NCI-H524 (cell line): ENCODE measurements at places on chromosomes 2 and 18.
A peak's percentile ranks its signal among the peaks of the same experiment; 100 is the strongest.

DNA sequence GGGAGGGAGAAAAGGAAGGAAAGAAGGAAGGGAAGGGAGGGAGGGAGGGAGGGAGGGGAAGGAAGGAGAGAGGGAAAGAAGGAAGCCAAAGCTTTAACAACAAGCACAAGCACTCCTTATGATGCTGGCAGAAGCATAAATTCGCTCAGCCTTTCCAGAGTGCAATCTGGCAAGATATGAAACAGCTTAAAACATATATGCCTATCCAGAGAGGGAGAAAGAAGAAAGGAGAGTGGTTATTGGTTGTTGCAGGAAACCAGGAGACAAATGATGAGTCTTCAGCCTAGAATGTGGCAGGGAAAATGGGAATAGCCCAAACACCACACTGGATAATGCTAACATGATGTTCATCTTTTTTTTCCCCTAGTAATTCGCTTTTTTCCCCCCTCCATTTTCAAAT, 64.0 kb downstream of the STPG4 start:
- no peak for DNase-seq

DNA sequence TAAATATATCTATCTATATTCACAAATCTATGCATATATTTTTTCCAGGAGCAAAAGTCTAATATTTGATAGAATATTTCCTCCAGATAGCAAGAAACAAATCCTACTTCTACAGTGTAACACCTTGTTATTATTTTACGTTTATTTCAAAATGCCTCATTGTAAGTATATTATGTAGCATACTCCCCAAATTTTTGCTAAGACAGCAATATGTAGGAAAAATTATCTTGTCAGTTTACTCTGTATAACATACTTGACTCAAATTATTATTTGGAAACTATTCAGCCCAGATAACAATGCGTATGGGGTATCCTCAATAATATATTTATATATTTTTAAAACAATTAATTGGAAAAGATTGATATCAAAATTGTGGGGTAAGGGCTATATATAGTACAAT, 313.2 kb downstream of the NR4A2 start:
- DNase-seq, result no peak

DNA sequence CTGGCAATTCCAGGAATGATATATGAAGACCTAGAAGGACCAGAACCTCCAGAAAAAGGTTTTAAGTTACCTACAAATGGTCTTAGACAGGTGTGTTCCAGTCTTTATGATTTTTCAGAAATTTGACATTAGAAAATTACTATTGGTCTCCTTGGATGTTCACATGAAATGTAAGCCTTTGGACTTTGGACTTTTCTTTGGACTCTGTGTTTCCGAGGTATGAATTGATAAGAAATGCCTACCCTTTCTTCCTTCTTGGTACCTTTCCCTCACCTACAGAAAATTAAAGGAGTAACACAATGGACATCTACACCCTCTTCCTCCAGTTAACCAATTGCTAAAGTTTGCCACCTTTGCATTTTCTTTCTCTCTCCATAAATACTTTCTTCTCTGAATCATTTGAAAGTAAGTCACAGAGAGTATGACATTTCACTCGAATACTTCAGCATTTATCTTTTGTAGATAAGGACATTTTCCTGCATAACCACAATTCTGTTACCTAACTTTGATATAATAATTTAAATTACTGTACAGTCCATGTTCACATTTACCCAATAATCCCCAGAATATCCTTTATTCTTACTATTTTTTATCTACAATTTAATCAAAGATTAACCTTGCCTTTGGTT, 26.2 kb downstream of the CEP192 start:
- no peak for DNase-seq

GRCh38 chr18:26397019-26397418, 151.3 kb downstream of the KCTD1 start:
- no peak for DNase-seq

GRCh38 chr18:30142248-30142647, 900.3 kb downstream of the DSC3 start:
- DNase-seq, result no peak

GRCh38 chr2:44168681-44169154, at the start of gene PPM1B:
TSS of gene PPM1B (plus strand) at chr2:44168875. CDS start at chr2:44201200, 32,325 bp downstream.
- DNase-seq, result no peak

DNA sequence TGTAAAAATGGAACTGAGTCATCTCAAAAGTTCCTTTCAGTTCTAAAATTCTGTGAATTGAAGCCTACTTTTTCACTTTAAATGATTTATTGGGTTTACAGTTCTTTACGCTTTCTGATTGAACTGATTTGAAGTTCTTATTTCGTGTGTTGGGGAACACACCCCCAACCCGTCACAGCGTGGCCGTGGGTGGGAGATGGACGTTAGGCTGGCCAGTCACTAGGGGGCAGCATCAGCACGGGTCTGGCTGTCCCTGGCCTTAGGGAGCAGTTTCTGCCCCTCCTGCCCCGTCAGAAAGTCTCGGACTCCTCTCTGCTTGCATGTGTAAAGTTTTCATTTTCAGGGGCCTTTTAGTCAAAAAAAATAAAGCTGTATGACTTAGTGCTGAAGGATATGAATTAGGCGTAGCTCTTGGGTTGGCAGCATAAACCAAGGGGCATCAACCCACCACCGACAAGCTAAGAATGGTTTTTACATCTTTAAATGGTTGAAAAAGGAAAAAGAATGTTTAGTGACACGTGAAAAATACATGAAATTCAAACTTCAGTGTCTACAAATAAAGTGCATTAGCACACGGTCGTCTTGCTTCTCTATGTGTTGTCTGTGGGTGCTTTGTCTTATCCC, 63.4 kb downstream of the ZCCHC2 start:
- peak; percentile 57 for DNase-seq

DNA sequence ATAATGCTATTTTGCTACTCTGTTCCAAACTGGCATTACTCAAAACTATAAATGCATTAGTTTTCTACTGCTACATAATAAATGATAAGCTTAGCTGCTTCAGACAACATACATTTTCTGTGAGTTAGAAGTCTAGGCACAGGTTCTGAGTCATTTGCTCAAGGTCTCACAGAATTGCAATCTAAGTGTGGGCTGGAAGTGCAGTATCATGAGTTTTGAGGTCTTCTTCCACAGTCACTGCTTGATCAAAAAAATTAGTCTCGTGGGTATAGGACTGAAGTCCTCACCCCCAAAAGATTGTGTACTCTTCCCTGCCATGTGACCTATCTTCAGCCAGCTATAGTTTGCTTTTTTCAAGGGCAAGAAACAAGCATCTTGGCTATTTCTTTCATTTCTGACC, 676.9 kb downstream of the ADCYAP1 start:
- DNase-seq, result no peak

DNA sequence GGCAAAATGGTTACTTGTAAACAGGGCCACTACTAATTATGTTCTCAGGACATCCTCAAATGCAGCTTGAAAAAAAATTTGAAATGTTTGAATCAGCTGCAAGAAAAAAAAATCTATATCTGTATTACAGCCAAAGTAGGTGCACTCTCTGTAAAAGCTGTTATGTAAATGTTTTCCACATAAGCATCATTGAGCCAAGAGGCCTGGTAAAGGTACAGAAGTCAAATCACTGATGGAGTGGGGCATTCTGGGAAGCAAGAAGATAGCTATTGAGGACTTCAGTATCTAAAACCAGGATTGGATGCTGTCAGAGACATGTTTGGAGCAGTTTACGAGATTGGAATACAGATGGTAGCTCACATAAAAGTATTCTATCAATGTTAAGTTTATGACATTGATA, 80.3 kb downstream of the MAPRE2 start:
- no peak for DNase-seq

- DNase-seq, result no peak
Measured at GRCh38 chr2:120262761-120263428, 10.2 kb downstream of the RALB start.

DNA sequence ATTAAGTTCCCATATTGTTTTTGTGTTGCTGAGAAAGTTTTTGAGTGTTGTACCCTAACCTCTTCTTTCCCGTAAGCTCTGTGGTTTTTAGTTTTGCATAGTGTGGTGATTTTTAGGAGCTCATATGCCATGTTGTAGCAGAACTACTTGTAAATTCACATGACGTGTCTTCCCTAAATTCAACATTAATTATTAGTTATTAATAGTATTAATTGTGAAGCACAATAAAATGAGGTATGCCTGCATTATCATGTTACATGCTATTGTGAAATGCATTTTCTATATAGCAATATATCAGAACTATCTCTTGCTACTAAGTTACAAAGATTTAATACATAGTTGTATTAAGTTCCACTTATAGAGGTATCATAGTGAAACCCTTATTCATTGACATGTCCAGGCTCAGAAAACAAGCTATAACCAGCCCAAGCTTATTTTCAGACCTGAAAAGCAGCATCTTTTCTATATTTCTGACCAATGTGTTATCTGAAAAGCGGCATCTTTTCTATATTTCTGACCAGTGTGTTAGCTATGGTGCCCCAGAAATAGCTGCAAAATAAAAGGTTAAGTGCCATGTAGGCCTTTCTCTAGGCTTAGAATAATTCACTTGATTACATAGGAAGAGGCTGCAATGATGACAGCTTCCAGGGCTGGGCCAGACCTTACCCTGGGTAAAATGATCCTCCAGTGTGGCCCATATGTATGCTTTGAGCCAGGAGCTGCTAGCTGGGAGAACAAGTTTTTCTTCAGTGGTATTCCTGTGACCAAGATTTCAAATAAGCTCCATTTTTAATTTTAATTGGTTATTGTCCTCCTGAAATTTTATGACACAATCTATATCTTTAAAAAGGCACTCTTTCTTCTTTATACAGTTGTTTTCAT, 21.6 kb downstream of the EPAS1 start:
- no peak for DNase-seq

- no peak for DNase-seq
Measured at GRCh38 chr2:84957771-84958134, 13.2 kb upstream of the KCMF1 start.

GRCh38 chr2:50615291-50615690, 416.6 kb downstream of the NRXN1 start:
- no peak for DNase-seq

DNA sequence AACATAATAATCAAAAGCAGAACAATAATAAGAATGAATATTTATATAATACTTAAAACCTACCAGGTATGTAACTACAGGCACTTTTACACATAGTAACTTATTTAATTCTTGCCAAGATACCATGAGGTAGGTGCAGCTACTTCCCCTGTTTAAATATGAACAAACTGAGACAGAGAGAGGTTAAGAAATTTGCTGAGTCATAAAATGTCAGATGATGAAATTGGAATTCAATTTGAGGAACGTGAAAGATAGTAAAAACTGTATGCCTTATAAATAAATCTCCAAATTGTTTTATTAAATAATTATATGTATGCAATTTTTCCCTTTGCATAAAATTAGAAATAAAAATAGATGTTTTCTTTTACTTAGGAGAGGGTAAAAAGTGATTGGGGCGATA, 1103.3 kb upstream of the NRXN1 start:
- DNase-seq, result no peak

GRCh38 chr2:145226901-145227300, 707.0 kb upstream of the ZEB2 start:
- DNase-seq, result no peak

GRCh38 chr18:55585920-55586561, 2.0 kb downstream of the TCF4 start:
- DNase-seq, result no peak
